ENCODE measurements at places on chromosomes 6 and 20.

- no peak for DNase-seq
These were observed 94.7 kb downstream of the CLIC5 start for GRCh38 chr6:45920819-45921511.

GRCh38 chr20:991850-992249 lies 10.3 kb downstream of the RSPO4 start:
- DNase-seq = no peak

DNA sequence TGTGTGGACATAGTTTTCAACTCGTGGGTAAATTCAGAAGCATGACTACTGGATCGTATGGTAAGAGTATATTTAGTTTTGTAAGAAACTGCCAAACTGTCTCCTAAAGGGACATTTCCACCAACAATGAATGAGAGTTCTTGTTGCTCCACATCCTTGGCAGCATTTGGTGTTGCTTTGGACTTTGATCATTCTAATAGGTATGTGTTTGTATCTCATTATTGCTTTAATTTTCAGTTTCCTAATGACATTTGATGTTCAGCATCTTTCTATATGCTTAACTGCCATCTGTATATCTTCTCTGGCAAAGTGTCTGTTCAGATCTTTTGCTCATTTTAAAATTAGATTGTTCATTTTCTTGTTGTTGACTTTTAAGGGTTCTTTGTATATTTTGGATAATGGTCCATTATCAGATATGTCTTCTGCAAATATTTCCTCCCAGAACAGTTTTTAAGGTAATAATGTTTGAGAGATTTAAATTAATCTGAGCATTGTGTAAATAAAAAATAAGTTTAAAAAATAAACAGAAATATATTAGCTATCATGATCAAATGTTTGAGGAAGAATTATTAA lies 138.7 kb downstream of the CCDC170 start:
- no peak for DNase-seq

- DNase-seq = no peak
These were observed 263.0 kb downstream of the CDC5L start for GRCh38 chr6:44650495-44650894.

GRCh38 chr20:59123678-59124255 lies 39.9 kb upstream of the ZNF831 start:
- no peak for DNase-seq

DNA sequence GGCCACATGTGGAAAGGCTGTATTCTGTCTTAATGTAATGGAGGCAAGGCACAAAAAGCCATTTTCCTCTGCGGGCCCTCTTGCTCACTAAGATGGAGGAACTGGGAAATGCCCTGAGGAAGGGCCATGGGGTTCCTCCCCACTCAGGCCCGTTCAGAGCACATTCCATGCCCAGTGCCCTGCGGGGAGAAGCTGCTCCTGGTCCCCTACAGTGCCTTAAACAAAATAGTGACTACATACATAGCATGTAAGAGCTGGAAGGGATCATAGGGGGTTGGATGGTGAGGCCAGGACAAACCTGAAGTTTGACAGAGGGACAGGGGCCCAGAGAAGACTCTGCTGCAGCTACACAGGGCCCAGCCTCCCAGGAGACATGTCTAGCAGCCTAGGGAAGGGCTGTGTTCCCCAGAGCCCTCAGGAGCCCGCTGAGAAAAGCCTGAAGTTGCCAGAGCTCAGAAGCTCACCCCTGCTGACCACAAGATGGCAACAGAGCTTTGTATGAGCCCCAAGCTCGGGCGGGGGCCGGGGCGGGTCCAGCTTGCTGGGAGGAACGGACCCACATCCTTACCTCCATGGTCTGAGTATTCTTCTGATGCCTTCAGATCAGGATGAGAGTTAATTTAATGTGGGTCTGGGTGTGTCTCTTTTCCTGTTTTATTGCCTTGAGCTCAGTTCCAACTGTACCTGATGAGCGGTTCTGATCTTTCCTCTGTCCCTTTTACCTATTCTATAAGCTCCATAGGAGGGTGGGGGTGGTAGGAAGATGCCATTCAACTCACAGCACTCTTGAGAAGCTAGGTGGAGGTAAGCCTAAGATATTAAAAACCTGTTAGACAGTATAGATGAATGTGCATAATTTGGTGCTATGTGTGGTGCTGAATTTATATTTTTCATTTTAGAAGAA lies 242.9 kb downstream of the CDC5L start:
- peak; percentile 16 for DNase-seq

DNA sequence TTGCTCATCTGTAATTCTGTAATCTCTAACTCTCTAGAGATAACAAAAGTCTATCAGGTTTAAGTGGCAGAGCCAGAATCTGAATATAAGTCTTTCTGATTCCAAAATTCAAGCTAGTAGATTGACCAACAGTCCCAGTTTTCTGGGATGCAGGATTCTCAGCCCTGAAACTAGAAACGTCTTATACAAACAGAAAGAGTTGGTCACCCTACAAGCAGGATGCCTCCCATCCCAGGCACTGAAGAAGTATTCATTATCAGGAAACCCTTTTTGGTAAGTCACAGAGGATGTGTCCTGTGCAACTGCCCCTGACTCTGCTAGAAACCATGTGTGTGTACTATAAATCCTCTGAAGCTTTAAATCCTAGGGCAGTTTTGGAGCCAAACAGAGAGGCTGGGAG lies 135.0 kb downstream of the CARMIL1 start:
- peak; percentile 47 for DNase-seq

DNA sequence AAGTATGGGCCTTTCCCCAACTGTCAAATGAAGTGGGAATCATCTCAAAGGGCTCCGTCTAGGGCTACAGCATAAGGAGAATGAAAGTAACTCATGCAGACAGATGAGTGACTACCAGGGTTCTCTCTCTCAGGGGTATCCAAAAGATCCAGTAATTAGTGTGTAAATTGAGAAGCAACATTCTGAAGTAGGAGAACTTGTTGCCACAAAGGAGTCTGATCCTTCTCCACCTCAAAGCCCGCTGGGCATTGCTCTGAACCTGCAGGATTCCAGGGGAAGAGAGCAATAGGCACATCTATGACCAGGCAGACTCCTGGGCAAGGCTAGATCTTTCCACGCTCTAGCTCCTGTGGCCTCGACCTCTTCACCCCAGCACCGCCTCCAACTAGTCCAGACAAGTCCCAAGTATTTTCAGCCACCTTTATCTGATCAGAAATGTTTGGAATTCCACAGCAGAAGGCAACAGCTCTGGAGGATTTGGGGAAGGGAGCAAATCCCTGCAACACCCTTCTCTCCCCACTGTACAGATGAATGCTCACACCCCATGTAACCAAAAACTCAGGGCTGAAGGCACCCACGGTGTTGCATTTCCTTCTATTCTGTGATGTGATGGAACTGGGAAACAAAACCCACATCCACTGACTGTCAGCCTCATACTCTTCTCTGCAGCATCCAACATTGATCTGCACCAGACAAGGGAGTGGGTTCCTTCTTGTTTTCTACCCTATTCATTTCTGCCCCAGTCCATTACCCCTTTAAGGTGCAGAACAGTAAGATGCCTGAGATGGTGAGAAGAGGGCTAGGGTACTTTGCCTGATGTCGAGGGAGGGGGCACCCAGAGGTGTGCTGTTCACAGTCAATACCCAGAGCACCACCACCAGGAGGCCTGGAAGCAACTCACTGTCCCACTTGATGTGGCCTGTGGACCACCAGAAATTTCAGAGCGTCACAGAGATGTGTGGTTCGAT lies 41.0 kb downstream of the COX4I2 start:
- no peak for DNase-seq

DNA sequence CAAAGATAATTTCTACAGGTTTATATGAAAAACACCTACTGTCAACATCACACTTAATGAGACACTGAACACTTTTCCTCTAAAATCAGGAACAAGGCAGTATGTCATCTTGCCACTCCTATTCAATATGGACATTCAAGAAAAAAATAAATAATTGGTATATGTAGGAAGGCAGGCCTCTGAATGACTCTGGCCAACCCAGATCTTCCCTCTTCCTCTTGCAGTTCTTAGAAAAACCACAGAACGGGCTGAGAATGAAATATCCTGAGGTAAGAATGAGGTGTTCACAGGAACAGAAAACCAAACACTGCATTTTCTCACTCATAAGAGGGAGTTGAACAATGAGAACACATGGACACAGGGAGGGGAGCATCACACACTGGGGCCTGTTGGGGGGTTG lies 1207.2 kb upstream of the CITED2 start:
- no peak for DNase-seq

GRCh38 chr6:57162516-57162915 lies 9.6 kb upstream of the BAG2 start:
- DNase-seq = no peak

DNA sequence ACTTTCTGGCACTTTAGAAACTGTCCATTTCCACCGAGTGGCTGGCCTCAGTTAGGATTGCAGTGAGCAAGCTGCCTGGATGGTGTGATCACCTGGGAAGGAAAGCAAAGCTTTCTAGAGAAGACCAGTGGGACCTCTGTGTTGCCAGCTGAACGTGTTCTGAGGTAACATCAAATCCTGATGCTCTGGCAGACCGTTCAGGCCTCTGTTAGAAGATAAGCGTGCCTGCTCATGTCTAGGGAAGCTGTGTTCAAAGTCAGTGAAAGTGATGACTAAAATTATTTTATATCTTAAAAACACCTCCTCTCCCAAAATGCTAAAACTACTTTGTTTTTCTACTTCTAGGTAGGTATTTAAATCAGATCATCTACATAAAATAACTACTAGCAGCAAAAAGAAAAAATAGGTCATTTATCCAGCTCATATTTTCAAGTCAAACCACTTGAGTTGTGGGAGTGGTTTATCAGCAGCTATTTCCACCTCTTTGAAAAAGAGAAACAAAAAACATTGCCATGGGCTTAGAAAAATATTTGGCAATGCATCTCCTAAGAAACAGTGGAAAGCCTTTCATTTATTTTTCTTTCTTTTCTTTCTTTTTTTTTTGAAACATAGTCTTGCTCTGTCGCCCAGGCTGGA lies 54.8 kb downstream of the CEP43 start:
- DNase-seq = no peak

DNA sequence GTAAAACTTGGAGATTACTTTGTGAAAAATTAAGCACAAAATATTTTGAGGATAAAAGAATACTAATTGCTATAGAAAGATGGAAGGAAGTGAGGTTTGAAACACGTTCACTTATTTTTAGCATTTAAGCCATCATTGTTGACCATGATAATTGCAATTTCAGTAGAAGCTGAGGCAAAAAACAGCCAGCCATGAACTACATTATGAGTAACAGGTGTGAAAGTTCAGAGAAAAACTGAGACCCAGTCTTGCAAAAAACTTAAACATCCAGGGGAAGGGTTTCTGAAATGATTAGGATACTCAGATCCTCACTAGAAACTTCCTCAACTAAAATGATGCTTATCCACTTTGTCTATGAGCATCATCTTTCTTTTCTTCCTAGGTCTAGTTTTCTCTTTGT lies 619.4 kb downstream of the PHF3 start:
- DNase-seq = no peak

DNA sequence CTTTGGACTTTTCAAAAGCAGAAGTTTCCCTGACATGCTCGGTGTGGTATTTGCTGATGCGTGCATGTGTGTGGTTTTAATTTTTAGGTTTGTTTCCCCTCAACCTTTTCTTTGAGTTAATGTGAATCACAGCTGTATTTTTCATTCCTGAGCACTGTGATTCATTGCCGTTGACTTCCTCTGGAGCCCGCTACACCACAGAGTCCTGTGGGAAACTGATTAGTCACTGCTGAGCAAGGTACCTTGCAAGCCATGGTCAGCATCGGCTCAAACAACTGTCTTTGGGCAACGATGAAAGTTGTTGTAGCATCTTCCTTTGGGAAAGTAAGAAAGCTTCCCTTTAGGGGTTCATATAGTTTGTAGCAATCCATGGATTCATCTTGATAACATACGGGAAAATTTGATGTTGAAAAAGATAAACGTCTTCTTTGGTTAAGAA lies 57.5 kb downstream of the RIN2 start:
- DNase-seq = peak; percentile 97

DNA sequence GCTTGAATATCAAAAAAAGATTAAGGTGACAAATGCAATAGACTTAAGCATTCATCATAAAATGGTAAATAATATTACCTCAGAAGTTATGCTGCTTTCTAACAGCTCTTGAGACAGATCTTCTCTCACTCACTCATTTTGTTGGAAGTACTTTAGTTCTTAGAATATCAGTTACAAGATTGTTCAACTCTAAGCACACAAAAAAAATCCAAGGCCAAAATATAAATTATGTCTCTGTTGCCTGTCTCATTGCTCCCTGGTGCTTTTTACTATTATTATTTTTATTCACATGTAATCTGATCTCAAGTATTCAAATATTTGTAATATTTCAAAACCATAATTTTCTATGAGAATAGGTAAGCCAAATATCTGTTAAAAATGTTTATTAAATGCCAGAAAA lies 259.4 kb upstream of the HSF2 start:
- no peak for DNase-seq

GRCh38 chr6:122845916-122846612 lies 57.0 kb downstream of the SMPDL3A start:
- no peak for DNase-seq

GRCh38 chr6:151082079-151082478 lies 157.7 kb upstream of the AKAP12 start:
- DNase-seq = no peak
